Activated CD4-positive, alpha-beta memory T cell treated with anti-CD3 and anti-CD28 coated beads, Interleukin-2, amount 10 ng/mL, durations not matched to agents 7 days and 5 days (primary cell): ENCODE measurements at places on chromosomes 16 and 17. TPM values are rescaled to one million over a fixed set of nuclear protein-coding genes. Genes with fewer than 3 reads are reported as not detected.
A peak's percentile ranks its signal among the peaks of the same experiment; 100 is the strongest.

The WNT9B gene
- not detected for total RNA-seq

The ODAD4 gene
- total RNA-seq: 1.7 TPM

The DCUN1D3 gene
- total RNA-seq: 20.7 TPM

GRCh38 chr16:80274576-80275191 is 266.1 kb upstream of the DYNLRB2 start:
- H3K36me3 ChIP-seq: no peaks in the 10 kb centered on the region
- no peaks in the 10 kb centered on the region for H3K4me1 ChIP-seq
- DNase-seq: no peak
- H3K27ac ChIP-seq: no peak overlapping the region
- H3K4me3 ChIP-seq: no peak overlapping the region

The SHISA6 gene
- not detected for total RNA-seq

DNA sequence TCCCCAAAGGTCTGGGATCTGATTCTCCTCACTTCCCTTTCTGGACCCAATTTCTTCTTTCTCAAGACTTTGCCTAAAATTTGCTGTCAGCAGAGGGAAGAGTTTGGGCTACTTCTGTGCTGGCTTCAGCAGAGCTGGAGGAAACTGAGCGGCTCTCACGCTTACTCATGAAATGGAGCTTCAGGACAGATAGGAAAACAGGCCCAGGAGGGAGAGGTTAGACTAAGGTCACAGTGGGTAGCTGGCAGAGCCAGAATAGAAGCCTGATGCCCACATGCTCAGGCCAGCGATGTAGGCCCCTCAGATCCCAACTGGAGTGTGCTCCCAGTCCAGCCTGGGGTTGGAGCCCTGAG is 593 bp downstream of the SLC38A7 start:
- H3K4me3 ChIP-seq: peak overlapping the region; percentile 90
- H3K27me3 ChIP-seq: peaks cover 3% of the 10 kb centered on the region
- H3K27ac ChIP-seq: peak overlapping the region; percentile 63
- H3K36me3 ChIP-seq: no peaks in the 10 kb centered on the region

The UTS2R gene
- total RNA-seq: not detected

GRCh38 chr17:74403512-74404137 is 28.3 kb upstream of the GPRC5C start:
- no peak overlapping the region for H3K4me3 ChIP-seq
- H3K36me3 ChIP-seq: no peaks in the 10 kb centered on the region
- DNase-seq: no peak
- peaks cover 20% of the 10 kb centered on the region for H3K27me3 ChIP-seq
- H3K4me1 ChIP-seq: no peaks in the 10 kb centered on the region

DNA sequence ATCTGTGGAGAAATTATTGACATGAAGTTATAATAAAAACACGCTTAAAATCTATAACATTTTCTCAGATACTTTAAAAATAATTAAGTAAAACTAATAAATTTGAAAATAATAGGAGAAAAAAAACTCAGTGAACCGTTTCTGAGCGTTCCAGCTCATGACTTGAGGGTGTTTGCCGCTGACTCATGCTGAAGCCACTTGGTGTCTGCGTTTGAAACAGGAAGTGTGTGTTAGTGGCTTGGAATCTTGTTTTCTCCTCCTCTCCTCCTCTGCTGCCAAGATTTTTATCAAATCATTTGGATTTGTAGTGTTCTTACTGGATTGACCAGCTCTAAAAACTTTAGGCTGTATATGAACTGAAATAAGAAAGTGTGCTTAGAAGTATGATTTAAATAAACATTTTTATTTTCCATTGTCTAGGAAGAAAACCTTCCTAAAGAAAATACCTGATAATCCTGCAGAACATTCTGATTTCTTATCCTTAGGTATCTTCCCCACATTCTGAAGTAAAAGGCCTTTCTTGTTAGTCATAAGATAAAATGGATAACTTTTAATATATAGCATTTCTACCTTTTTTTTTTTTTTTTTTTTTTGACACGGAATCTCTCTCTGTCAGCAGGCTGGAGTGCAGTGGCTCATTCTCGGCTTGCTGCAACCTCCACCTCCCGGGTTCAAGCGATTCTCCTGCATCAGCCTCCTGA is 30.8 kb downstream of the USP10 start:
- peaks cover 11% of the 10 kb centered on the region for H3K36me3 ChIP-seq
- no peak overlapping the region for H3K27ac ChIP-seq
- H3K4me1 ChIP-seq: peaks cover 51% of the 10 kb centered on the region
- DNase-seq: peak; percentile 39
- H3K27me3 ChIP-seq: no peaks in the 10 kb centered on the region
- H3K4me3 ChIP-seq: no peak overlapping the region

The GRAPL gene
- total RNA-seq: 10.1 TPM

DNA sequence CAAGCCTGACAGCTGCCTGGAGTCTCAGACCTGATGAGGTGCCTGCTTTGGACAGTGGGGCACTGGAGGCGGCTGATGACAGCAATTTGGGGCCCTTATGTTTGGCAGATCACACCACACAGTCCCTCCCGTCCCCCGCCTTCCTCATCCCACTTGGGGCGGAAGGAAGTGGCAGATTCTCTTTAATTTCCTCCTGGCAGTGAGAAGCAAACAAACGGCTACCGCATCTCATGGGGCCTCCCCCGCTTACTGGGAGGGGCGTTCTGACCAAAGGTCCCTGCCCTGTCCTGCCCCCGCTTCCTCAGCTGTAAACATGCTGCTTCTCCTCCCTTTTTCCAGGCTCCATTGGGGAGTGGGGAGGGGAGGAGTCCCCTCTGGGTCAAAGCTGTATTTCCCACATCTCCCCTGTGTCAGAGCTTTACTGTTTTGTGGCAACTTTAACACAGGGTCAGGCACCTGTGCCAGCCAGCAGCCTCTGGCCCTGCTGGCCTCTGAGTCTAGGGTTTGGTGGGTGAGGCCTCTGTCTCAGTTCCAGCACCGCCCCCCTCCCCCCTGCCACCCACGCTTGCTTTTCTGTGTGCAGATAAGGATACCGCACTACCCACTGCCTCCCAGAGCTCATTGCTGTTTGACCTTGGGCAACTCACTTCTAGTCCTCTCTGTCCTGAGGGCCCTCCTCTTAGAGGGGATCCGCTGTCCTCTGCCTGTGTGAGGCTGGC is 5.4 kb upstream of the NFATC3 start:
- peaks cover 56% of the 10 kb centered on the region for H3K36me3 ChIP-seq
- H3K4me1 ChIP-seq: peaks cover 90% of the 10 kb centered on the region
- H3K27ac ChIP-seq: peak overlapping the region; percentile 95
- peak; percentile 87 for DNase-seq
- H3K4me3 ChIP-seq: peak overlapping the region; percentile 49

The CUEDC1 gene
- not detected for total RNA-seq

GRCh38 chr17:58313815-58314705 is 14.5 kb downstream of the TSPOAP1 start:
- H3K27ac ChIP-seq: no peak overlapping the region
- no peak overlapping the region for H3K4me3 ChIP-seq

- H3K36me3 ChIP-seq: no peaks in the 10 kb centered on the region
- H3K4me1 ChIP-seq: no peaks in the 10 kb centered on the region
- peaks cover 9% of the 10 kb centered on the region for H3K27me3 ChIP-seq
- DNase-seq: no peak
- no peak overlapping the region for H3K4me3 ChIP-seq
- H3K27ac ChIP-seq: no peak overlapping the region
These were observed 328.9 kb upstream of the MAF start for GRCh38 chr16:79929260-79929965.

The OR2C1 gene
- not detected for total RNA-seq

DNA sequence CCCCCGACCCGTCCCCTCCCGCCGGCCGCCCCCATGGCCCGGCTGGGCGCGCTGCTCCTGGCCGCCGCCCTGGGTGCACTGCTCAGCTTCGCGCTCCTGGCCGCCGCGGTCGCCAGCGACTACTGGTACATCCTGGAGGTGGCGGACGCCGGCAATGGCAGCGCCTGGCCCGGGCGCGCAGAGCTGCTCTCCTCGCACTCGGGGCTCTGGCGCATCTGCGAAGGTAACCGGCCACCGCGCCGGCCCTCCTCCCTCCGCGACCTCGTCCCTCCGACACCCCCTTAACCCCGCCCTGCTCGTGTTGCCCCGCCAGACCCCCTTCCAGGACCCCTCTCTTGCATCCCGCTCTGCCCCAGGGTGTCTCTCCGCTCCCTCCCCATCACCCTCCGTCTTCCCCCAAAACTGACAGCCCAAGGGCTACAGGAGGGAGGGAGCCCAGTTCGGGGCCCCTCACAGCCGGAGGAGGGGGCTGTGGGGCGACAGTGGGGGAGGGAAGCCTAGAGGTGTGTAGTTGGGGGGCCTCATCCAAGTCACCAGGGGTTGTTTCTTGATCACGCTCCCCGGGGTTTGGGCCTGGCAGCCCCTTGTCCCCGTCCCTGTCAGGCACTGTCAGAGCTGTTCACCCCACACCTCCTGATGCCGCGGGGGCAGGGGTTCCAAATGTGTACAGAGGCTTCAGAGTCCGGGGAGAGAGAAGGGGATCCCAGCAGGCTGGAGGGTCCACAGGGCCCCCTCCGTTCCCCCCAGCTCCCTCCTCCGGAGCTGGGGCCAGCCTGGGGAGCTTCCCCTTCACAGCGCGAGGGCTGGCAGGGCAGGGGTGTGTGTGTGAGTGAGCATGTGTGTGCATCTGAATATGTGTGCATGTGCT is 794 bp downstream of the TMEM235 start:
- peaks cover 36% of the 10 kb centered on the region for H3K27me3 ChIP-seq
- H3K4me3 ChIP-seq: no peak overlapping the region
- peaks cover 7% of the 10 kb centered on the region for H3K4me1 ChIP-seq
- no peaks in the 10 kb centered on the region for H3K36me3 ChIP-seq

- H3K4me3 ChIP-seq: no peak overlapping the region
- no peaks in the 10 kb centered on the region for H3K27me3 ChIP-seq
- no peak overlapping the region for H3K27ac ChIP-seq
- peaks cover 5% of the 10 kb centered on the region for H3K4me1 ChIP-seq
- no peak for DNase-seq
These were observed 34.1 kb downstream of the MAP2K6 start for GRCh38 chr17:69448431-69449102.

The HLF gene
- total RNA-seq: 2.8 TPM

The CRISPLD2 gene
- total RNA-seq: 0.18 TPM

The ADAMTS18 gene
- not detected for total RNA-seq
